Stimulated activated CD8-positive, alpha-beta memory T cell treated with anti-CD3 and anti-CD28 coated beads, Interleukin-4, amount 100 ng/mL, for 1 hour (primary cell): ENCODE measurements at places on chromosomes 2 and 18.

DNA sequence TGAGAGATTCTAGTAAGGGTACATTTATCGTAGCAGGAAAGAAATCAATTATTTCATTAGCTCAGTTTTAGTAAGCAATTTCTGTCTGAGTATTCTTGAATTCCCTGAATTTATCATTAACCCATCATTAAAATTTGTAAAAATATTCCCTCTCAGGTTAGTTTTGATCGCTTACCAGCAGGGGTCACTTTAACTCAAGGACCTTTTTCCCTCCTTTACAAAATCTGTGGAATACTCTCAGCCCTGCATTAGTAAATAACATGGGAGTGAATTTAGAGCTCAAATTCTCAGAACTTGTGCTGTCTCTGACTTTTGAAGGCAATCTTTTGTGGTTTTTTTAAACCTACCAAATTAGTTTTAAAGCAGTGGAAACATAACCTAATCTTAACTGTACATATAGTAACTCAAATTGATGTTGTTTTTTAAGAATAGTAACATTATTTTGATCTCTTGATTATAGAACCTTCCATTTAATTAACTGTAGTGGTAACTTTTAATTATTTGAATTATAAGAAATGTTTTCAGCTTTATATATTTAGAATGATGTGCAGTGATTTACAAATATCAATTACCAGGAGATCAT is 97.2 kb downstream of the AGPS start:
- no peak for DNase-seq

- no peak for DNase-seq
Observed at GRCh38 chr2:216090369-216090786, 8.7 kb downstream of the TMEM169 start.

GRCh38 chr18:31581498-31582197 is 10.0 kb upstream of the TTR start:
- no peak for DNase-seq

DNA sequence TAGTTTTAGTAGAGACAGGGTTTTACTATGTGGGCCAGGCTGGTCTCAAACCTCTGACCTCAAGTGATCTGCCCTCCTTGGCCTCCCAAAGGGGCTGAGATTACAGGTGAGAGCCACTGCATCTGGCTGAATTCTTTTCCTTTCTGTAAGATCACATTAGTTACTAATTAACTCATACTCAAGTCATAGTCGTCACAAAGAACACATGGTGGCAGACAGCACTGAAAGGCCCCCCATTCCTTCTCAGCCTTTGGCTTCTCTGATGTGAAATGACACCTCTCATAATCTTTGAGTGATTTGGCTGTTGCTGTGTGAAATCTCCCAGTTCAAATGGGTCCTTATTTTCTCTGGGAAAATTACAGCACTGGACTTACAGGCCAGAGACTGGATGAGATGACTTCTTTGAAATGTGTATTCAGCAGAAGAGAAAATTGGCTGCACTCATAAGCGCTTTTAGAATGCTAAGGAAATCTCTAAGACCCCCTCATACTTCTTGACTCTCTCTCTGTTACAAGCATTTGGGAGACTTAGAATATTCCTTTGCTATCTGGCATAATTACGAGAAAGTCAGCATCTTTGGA is 764.8 kb downstream of the RNF144A start:
- no peak for DNase-seq

- DNase-seq: no peak
Observed at GRCh38 chr2:233419602-233420391, 65.5 kb downstream of the DGKD start.

GRCh38 chr2:4369826-4370419 is 666.5 kb downstream of the DCDC2C start:
- no peak for DNase-seq

DNA sequence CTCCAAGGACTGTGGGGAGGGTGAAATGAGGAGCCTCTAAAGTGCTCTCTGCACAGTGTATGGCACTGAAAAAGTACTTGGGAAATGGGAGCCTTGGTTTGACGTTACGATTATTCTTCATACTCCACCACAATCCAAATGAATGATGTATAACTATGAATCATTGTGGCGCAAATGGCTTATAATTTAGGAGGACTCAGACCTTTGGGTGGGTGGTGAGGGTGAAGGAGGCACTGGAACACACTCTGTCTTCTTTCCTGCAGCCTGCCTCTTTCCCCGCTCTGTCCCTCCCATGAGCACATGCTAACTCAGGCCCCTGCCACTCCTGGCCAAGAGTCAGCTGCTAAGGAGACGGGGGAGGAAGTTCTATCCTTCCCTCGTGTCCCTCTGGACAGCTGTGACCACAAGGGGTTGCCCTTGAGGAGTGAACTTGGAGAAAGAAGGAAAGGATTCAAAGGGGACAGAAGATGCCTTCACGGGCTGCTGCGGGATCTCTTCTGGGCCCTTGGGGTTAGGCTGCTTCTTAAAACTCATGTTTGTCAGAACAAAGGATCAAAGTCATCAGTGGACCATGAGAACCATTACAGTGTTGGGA is 36.5 kb downstream of the POLR1A start:
- no peak for DNase-seq
